ENCODE measurements at places on chromosomes 1 and 21. TPM values are rescaled to one million over a fixed set of nuclear protein-coding genes. Genes with fewer than 3 reads are reported as not detected.

The SUSD4 gene
- 0.47 TPM for total RNA-seq

The C8B gene
- not detected for total RNA-seq

The FABP3 gene
- total RNA-seq, result 148 TPM

The DNAH14 gene
- total RNA-seq, result 36.6 TPM

The PTGFR gene
- not detected for total RNA-seq

The KIF21B gene
- 51.1 TPM for total RNA-seq

The C1QA gene
- total RNA-seq, result not detected

The AMY1A gene
- total RNA-seq, result not detected

The IVL gene
- not detected for total RNA-seq

The S100A14 gene
- total RNA-seq, result not detected

The LCE1D gene
- not detected for total RNA-seq

The TEX38 gene
- total RNA-seq, result not detected

The FCGR2B gene
- total RNA-seq, result not detected

The ADAMTS5 gene
- total RNA-seq, result 22.5 TPM

The PLA2G2C gene
- total RNA-seq, result not detected

The ROR1 gene
- 11.3 TPM for total RNA-seq

The ACTN2 gene
- total RNA-seq, result 2.7 TPM

The TCHH gene
- total RNA-seq, result 0.49 TPM

The DDR2 gene
- total RNA-seq, result 4.4 TPM

The KCND3 gene
- total RNA-seq, result 3.7 TPM

The TTC39A gene
- total RNA-seq, result 28.0 TPM

Measured in glutamatergic neuron (in vitro differentiated cells).